ENCODE measurements at places on chromosomes 7 and 10. TPM values are rescaled to one million over a fixed set of nuclear protein-coding genes. Genes with fewer than 3 reads are reported as not detected.

Gene TMEM26
- under 0.01 TPM for total RNA-seq

Gene LIPK
- total RNA-seq = not detected

Gene PLA2G12B
- total RNA-seq = 0.41 TPM

Gene TEX47
- not detected for total RNA-seq

Gene HOXA1
- not detected for total RNA-seq

Gene HOXA10
- not detected for total RNA-seq

Gene PRSS2
- total RNA-seq = not detected

Gene MBL2
- total RNA-seq = not detected

Gene ADAM8
- 1.2 TPM for total RNA-seq

Gene VOPP1
- total RNA-seq = 83.6 TPM

Gene WNT16
- 0.82 TPM for total RNA-seq

Gene CCDC3
- 18.8 TPM for total RNA-seq

Gene KIN
- total RNA-seq = 9.4 TPM

Gene C10orf105
- total RNA-seq = not detected

Gene CRHR2
- total RNA-seq = 0.41 TPM

Gene TPST1
- 104 TPM for total RNA-seq

Gene NPY4R2
- total RNA-seq = under 0.01 TPM

Gene ARHGAP12
- total RNA-seq = 58.7 TPM

Gene ADAM22
- 76.2 TPM for total RNA-seq

Gene NRCAM
- total RNA-seq = 143 TPM

Gene FAM237B
- total RNA-seq = under 0.01 TPM

Gene MET
- 2.9 TPM for total RNA-seq
